ENCODE measurements at places on chromosomes 2 and 18. TPM values are rescaled to one million over a fixed set of nuclear protein-coding genes. Genes with fewer than 3 reads are reported as not detected.

The SCYGR8 gene
- not detected for total RNA-seq

The STPG4 gene
- 0.89 TPM for total RNA-seq

The RTKN gene
- 76.0 TPM for total RNA-seq

The HOXD8 gene
- total RNA-seq: 11.9 TPM

The FKBP1B gene
- total RNA-seq: 11.1 TPM

The POTEC gene
- not detected for total RNA-seq

The ACTG2 gene
- total RNA-seq: 4.4 TPM

The MC2R gene
- total RNA-seq: not detected

The CYP27C1 gene
- 0.31 TPM for total RNA-seq

Data from sciatic nerve (tissue), 2 donors.